ENCODE measurements at places on chromosomes 1 and 21.

- DNase-seq, result no peak
Observed at GRCh38 chr1:223652436-223652941, 13.0 kb downstream of the CAPN8 start.

DNA sequence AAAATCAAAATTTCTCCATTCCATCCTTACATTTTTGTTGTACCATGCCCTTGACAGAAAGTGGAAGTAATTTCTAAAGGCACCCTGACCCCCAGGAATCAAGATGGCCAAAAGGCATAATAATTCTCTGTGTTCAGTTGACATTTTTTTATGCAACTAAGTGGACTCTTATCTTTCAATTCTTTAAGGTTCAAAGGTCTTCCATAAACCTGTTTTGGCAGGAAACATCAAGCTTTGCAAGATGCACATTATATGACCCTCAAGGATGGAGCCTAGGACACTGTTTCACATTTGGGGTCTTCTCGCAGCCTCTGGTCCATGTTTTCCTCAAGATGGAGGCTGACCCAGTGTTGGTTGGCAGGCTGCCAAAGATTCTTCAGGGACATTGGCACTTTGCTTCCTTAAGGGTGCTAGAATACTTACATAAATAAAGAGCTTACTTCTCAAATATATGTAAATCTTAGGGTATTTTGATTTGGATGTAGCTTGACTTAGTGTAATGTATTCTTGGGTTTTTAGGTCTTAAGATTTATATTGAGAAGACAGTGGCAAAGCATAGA, 48.0 kb upstream of the COG2 start:
- DNase-seq, result no peak

- no peak for DNase-seq
Observed at GRCh38 chr1:222823695-222824094, 8.9 kb downstream of the DISP1 start.

GRCh38 chr21:34560021-34560420, 48.0 kb upstream of the KCNE1 start:
- no peak for DNase-seq

DNA sequence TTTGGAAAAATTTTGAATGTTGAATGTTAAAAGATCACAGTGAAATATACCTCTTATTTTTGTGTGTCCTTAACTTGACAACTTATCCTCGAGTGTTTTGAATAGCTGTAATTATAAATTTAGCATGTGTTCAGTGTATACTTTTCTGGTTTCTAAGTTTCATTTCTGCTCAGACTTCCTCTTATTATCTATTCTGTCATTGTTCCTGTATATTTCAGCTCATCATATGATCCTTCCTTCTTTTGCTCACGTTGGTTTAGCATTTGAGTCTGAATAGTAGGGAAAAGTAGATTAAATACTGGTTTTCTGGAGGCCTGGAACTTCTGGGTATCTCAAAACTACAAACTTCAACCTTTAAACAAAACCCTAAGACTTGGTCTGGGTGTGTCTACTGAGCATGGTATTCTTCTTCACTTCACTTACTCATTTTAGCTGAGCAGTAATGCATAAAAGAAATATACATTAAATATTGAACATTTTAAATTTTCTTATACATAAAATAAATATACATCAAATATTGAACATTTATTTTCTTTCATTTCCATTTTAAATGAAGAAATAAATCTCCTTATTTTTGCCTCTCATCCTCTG, 3.3 kb upstream of the ATP6V1G3 start:
- no peak for DNase-seq

GRCh38 chr1:234750922-234751627, 141.1 kb upstream of the IRF2BP2 start:
- no peak for DNase-seq

- no peak for DNase-seq
Observed at GRCh38 chr21:35635261-35635660, 425.1 kb downstream of the SETD4 start.

- no peak for DNase-seq
Observed at GRCh38 chr1:172398193-172398592, 22.3 kb upstream of the C1orf105 start.

DNA sequence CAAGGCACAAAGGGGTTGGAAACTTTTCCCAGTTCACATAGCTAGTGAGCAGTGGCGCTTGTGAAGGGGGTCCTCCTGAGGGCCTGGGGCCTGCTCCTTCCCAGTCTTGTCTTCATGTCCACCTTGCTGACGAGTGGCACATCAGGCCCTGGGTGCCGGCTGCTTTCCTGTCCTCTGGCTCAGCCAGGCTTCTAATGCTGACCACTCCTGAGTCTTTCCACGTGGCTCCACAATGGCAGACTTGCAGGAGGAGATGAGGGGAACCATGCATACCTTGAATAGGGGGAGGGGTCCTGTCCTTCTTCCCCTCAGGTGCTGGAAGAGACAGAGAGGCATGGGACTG, 38.7 kb downstream of the MAPKAPK2 start:
- DNase-seq, result no peak

GRCh38 chr21:39052718-39053117, 130.5 kb downstream of the PSMG1 start:
- DNase-seq, result no peak

GRCh38 chr1:167095368-167095767, 1.5 kb downstream of the STYXL2 start:
- DNase-seq, result no peak

DNA sequence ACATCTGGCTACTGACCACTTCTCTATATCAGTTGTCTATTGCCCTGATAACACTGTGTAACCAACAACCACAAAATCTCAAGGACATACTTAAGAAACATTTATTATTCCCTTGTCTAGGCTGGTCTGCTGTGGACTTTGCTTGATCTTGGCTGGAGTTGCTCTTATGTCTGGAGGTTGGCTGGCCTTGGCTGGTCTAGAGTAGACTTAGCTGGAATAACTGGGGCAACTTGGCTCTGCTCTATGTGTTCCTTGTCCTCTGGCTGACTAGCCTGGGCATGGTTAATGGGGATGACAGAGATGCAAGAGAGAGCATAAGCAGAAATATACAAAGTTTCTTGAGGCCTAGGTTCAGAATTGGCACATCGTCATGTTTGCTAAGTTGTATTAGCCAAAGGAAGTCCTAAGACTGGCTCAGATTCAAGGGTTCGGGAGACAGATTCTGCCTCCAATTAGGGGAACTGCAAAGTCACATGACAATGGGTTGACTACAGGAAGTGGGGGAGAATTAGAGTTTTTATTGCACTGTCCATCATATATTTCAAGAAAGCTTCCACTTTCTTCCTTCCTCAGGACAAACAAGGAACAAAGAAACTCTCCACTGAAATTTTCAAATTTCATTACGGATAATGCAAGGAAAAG, 61.4 kb upstream of the HMCN1 start:
- DNase-seq, result no peak

- no peak for DNase-seq
Observed at GRCh38 chr1:210920716-210921694, 212.9 kb downstream of the KCNH1 start.

- no peak for DNase-seq
Observed at GRCh38 chr1:58325866-58326265, 220.7 kb downstream of the OMA1 start.

- no peak for DNase-seq
Observed at GRCh38 chr1:101652484-101652883, 344.2 kb downstream of the OLFM3 start.

GRCh38 chr1:86447198-86447790, 21.4 kb upstream of the CLCA1 start:
- no peak for DNase-seq

DNA sequence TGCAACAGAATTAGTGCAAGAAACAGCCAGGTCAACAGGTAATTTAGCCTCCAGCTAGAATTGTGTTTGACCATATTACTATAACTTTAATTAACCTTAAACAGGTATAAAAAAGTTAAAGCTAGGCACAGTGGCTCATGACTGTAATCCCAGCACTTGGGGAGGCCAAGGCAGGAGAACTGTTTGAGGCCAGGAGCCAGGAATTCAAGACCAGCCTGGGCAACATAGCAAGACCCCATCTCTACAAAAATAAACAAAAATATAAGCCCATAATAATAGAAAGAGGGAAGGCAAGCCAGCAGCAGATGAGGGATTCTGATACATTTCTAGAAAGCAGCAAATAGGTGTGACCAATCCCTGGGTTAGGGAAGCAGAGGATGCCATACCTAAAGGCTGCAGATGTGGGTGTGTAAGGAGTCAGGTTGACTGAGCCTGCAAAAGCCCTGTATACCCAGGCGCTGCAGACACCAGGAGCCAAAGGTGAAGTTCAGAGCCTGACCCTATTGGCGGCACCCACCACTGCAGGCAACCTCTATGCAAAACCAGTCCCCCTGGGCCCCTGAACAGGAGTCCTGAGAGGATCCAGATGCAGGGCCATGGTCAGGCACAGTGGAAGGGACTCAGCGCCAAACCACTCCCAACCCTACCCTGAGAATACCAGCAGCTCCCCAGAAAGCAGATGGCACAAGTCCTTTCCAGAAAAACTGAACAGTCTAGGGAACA, 19.3 kb upstream of the LSS start:
- no peak for DNase-seq

DNA sequence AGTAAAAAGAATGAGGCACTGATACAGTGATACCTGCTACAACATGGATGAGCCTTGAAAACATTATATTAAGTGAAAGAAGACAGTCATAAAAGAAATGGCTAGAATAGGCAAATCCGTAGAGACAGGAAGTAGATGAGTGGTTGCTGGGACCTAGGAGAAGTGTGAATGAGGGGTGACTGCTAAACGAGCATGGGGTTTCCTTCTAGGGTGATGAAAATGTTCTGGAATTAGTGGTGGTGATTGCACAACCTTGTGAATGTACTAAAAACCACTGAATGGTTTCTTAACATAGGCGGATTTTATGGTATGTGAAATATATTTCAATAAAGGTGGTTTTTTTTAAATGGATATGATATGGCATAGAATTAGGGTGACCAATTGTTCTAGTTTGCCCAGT, 12.6 kb upstream of the SERINC2 start:
- no peak for DNase-seq

DNA sequence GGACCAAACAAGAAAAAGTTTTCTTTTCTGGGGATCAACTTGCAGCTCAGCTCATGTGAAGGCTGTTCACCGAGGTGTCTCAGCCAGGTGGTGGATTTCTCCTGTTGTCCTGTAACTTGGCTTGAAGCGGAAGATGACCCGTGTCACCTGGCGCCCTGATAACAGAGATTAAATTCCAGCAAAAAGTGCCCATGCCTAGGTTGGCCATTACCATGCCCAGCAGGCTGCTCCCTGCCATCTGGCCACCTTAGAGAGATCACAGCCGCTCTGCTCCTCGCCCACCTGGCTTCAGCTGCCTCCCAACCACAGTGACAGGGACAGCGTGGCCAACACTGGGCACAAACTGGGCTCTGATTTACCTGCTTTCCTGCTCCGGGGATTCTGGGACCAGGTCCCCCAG, 149.5 kb downstream of the ZBTB18 start:
- no peak for DNase-seq

GRCh38 chr1:167934426-167935215, 1.9 kb upstream of the DCAF6 start:
- no peak for DNase-seq

DNA sequence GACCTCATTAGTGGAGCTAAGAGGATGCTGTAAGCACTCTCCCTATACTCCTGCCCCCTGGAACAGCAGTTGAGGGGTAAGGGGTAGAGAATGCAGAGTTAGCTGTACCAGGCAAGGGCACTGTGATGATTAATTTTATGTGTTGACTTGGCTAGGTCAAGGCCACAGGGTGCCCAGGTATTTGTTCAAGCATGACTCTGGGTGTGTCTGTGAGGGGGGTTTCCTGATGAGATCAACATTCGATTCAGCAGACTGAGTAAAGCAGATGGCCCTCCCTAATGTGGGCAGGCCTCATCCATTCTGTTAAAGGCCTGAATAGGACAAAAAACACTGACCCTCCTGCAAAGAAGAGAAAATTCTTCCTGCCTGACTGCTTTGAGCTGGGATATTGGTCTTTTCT, 110.8 kb downstream of the KCND3 start:
- no peak for DNase-seq

DNA sequence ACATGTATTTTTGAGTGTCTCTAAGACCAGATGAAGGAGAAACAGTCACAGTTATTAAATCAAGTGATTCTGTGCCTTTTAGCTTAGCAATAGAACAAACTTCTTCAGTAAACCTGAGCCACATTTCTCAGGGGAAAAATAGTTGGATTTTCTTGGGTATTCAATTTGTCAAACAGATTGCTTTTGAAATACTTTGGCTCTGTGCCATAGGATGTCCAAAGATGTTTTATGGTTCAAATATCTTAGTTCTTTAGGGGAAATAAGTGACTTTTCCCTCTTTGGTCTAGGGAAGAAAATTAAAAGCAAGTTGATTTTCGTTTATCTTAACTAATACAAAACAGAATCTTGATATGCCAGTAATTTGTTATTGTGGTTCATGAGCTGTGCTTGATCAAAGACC, 125.9 kb downstream of the ATP5PO start:
- no peak for DNase-seq

- DNase-seq, result no peak
Observed at GRCh38 chr1:107771377-107771776, 193.6 kb downstream of the VAV3 start.

DNA sequence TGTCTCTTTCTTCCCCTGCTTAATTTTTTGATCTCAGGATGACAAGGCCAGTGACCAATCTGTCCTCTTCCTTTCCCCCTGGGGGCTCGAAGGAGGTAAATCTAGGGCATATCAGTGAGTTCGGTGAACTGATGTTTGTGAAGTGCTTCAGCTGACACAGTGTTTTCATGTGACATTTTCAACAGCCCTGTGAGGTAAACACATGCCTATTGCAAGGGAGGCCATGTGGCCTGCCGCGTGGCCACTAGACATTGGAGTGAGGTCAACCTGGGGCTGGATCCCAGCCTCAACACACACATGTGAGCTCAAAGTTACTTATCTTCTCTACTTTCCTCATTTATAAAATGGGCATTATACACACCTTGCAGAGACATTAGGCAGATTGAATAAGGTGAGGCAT, 126.3 kb downstream of the PLPP3 start:
- DNase-seq, result no peak

GRCh38 chr1:208025031-208025430, 114.1 kb upstream of the CD34 start:
- DNase-seq, result no peak

- no peak for DNase-seq
Observed at GRCh38 chr1:41795205-41795762, 123.4 kb downstream of the HIVEP3 start.

- no peak for DNase-seq
Observed at GRCh38 chr1:163258181-163258580, 55.5 kb upstream of the RGS5 start.

DNA sequence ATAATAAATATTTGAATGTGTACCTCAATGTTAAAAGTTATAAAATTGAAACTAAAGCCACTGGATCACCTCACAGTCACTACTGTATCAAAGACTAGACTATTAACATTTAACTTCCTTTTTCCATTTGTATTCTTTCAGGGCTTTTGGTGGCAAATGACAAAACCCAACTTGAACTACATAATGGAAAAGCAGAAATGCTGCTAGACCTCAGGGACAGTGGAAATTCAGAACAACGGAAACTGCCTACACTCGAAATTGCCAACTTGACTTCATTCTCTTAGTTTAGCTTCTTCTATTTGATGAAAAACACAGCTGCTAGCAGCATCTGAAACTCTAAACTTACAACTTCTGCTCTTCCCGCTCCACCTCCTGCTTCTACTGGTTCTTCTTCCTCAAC, 34.9 kb upstream of the NTNG1 start:
- DNase-seq, result no peak
